ENCODE measurements at places on chromosomes 12 and 14.

DNA sequence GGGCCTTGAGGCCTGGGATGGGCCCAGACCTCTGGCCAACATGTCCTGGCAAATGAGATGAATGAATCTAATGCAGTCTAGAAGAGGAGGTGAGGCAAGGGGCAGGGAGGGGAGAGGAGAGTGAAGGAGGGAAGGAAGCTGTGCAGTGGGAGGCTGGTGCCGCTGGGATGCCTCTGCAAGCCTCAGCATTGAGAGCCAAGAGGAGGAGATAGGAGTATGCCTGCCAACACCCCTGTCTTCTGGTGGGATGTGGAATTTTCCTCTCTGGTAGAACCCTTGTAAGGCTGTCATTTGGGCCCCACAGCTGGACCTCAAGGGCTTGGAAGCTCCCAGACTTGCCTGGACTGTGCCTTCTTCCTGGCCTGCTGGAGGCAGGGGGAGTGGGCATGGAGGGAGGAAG, 21.9 kb downstream of the KRT80 start:
- DNase-seq = no peak

DNA sequence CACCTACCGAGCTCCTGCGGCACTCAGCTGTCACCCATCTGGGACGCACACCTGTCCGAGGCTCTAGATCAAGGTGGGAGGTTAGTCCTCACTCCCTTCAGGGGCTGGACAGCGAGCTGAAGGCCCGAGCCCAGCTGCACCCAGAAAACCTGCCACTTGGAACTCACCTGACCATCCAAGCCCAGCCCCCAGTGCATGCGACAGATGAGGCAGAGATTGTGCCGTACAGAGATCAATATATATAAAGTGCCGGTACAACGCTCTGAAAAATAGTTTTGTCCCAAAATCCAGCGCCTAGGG, 3.0 kb downstream of the ANKRD9 start:
- no peak for DNase-seq

GRCh38 chr12:58847901-58848600, 72.3 kb downstream of the LRIG3 start:
- no peak for DNase-seq

- DNase-seq = no peak
Measured at GRCh38 chr14:50544911-50545310, 12.5 kb upstream of the MAP4K5 start.

DNA sequence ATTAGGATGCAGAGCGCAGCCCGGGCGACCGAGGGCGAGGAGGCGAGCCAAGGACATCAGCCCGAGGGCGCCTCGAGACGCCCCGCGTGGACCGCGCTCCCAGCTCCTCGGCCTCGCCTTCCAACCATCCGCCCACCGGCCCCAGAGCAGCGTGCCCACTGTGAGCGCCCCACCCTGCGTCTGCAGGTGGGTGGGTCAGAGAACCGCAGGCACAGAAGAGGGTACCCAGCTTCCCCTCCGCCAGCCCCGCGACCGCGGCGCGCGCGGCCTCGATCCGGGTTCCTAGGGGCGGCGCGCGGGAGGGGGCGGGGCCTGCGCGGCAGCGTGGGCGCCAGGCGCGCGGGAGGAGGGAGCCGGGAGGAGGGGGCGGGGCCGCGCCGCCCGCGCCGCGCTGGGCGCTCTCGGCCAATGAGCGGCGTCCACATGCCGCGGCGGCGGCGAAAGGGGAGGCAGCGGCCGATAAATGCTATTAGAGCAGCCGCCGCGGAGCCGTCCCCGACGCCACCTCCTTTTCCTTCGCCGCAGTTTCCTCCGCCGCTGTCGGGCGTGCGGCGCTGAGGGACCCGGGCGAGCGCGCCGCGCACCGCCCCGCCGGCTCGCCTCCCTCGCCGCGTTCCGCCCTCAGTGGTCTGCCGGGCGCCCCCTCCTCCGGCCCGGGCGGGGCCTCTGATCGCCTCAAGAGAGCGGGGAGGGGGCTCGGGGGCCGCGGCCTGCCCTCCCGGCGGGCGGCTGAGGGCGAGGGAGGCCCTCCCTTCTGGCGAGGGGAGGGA, at the start of gene ATP2A2:
Gene ATP2A2, plus strand, starts transcription at position 469 of the 770 bp plus-strand sequence. CDS start 543 bp downstream, outside the sequence.
- no peak for DNase-seq

- peak; percentile 59 for DNase-seq
Measured at GRCh38 chr14:75981426-75982265, at the start of gene TGFB3. Gene TGFB3 (minus strand): TSS chr14:75981995. CDS start chr14:75980893, 1,102 bp downstream.

DNA sequence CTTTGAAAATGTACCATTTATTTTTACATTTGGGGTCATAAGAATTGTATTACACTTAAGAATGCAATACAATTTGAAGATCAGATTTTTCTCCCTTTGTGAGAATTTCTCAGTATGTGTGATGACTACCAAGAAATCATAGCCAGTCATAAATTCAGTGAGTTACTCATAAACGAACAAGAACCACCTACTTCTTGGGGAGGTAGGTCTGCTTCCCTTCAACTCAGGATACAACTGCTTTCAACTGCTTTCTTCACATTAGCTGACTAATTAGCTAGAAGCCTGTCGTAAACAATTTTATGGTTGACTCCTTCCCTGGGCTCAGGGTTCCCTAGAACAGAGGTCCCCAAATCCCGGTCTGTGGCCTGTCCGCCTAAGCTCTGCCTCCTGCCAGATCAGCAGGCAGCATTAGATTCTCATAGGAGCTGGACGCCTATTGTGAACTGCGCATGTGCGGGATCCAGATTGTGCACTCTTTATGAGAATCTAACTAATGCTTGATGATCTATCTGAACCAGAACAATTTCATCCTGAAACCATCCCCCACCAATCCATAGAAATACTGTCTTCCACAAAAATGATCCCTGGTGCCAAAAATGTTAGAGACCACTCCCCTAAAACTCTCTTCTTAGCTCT, 3.7 kb downstream of the ANG start:
- no peak for DNase-seq

DNA sequence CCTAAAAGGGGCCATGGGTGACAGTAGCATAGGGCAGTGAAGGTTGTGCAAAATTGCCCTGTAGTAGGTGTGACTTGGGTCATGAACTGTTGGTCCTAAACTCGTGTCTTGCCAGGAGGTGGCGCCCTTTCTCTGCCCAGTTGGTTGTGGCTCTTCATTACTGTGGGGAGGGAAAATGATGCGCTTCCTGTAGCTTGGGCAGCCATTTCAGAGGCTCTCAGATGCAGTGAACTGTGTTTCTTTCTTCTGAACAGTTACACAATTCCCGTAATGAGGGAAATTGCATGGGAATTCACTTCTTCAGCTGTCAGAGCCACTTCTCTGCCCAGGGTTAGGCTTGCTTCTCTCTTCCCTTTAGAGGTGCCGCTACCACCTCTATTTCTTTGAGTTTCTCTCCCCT, 148.1 kb upstream of the NRXN3 start:
- DNase-seq = no peak

DNA sequence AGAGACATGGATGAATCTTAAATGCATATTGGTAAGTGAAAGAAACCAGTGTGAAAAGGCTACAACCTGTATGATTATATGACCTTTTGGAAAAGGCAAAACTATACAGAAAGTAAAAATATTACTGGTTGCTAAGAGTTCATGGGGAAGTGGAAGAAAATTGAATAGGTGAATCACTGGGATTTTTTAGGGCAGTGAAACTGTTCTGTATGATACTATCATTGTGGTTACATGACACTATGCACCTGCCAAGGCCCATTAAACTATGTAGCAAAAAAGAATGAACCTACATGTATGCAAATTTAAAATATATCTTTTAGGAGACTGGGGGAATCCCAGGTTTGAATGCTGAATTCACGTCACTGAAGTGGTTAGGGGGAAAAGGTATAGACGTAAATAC, 12.6 kb upstream of the OR8S1 start:
- no peak for DNase-seq

- no peak for DNase-seq
Measured at GRCh38 chr14:20631023-20631879, 10.2 kb downstream of the OR6S1 start.

- peak; percentile 42 for DNase-seq
Measured at GRCh38 chr14:48936362-48936761, 649.8 kb downstream of the RPS29 start.

DNA sequence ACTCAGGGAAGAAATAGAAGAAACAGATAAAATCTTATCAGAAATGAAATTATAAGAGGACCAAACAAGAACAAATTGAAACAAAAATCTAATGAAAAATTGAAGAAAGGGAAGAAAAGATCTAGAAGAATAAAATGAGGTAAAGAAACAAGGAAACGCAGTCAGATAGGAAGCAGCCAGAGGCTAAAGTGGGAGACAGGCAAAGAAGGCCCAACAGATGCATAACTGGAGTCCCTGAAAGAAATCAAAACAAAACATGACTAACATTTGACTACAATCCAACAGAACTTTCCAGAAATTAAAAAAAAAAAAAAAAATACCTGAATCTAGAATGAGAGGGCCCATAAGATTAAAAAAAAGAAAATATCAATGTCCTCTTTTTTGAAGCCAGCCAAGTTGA, 65.6 kb downstream of the AMN start:
- no peak for DNase-seq

DNA sequence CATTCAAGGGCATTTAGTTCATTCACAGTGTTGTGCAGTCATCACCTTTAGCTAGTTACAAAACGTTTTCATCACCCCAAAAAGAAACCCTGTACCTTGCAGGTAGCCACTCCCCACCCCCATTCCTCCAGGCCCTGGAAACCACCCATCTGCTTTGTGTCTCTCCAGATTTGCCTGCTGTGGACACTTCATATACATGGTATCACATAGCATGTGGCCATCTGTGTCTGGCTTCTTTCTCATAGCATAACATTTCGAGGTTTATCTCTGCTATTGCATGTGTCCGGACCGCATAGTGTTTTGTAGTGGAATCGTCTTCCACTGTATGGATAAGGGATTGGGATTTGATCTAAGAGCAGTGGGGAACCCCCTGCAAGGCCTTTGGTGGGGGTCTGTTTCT, 143.1 kb downstream of the AACS start:
- no peak for DNase-seq

DNA sequence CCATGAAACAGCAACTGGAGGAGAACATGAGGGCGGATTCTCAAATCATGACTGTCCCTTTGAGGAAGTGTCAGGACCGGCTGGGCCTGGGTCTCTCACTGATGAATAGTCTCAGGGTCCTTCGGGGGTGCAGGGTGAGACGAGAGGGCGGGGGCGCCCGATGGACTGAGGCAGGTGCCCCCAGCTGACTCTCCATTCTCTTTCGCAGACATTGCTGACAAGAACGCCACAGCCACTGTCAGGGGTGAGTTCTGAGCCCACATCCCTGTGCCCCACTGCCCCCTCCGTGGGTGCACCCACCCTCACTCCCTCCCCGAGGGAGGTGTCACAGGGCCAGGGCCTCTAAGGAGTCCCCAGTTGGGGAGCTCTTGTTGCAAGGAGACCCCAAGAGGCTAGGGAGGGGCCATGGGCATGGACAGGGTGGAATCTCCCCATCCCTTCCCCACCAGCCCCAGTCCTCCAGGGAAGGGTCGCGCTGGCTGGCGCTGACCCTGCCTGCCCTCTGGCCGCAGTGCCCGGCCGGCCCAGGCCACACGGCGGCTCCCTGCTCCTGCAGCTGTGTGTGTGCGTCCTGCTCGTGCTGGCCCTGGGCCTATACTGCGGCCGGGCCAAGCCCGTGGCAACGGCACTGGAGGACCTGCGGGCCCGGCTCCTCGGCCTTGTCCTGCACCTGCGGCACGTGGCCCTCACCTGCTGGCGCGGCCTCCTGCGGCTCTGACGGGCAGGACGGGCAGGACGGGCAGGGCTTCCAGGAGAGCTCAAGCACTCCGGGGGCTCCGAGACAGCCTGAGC, 8.7 kb downstream of the C14orf180 start:
- no peak for DNase-seq

- no peak for DNase-seq
Measured at GRCh38 chr12:127070515-127071157, 1196.3 kb upstream of the TMEM132C start.

GRCh38 chr12:34119366-34119765, 97.1 kb downstream of the ALG10 start:
- no peak for DNase-seq

DNA sequence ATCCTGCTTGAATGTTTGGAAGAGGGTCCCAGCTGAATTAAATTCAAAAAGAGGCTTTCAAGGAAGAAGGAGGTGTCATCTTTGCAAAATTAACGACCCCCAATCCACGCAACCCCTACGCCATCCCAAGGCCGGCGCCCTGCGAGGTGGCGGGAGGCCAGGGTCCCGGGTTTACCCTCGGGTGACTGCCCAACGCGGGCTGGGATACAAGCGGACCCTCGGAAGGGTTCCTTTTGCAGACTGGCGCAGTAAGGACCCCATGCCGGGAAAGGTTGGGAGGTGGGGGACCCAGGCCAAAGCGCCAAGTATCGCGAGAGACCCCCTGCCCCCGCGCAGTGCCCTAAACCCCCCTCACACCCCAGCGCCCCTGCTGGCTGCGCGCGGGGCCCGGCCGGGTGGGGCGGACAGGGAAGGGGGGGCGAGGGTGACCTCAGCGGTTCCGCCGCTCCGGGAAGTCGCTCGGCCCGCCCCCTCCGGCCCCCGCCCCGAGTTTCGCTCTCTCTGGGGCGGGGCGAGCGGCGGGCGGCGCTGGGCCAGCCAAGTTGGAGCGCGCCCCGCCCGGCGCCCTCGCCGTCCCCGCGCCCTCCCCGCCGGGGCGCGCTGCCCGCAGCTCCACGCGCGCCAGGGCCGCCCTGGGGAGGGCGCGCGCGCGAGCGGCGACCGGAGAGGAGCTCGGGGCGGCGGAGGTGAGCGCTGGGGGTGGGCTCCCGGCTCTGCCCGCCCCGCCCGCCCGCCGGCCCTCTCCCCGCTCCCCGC, 708 bp upstream of the ZBTB42 start:
- no peak for DNase-seq

DNA sequence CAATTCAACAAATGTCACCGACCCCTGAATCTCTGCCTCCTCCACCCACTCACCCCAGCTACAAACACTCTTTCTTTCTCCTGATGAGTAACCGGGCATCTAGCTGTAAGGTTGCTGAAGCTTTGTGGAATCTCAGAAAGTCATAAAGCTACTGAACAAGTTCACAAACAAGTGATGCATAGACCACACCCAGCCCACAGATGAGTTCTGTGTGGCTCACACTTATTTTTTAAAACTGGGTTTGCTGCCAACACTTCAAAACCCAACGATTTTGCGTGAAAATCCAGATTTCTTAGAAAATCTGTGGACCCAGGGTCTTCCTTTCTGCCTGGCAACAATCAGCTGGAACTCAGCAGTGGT, 96.1 kb downstream of the APAF1 start:
- DNase-seq = no peak

DNA sequence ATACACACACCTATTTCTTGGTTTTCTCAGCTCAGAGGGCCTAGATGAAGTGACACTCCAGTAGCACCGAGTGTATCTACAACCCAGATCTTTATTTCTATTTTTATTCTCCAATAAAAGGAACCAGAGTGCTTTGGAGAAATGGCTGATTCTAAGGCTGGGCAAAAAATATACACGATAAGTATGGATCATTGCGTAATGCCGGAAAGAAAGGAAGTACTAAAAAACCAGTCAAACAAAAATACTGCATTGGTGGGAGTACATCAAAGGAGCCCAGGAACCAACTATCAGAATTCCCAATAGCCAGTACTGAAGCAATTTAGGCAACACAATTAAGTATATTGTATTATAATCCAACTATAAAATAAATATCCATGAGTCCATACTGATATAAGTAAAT, 400.9 kb upstream of the CCDC196 start:
- no peak for DNase-seq

Measured in AG04449 (cell line).